Fibroblast of villous mesenchyme (primary cell): ENCODE measurements at places on chromosomes 7 and 10.

DNA sequence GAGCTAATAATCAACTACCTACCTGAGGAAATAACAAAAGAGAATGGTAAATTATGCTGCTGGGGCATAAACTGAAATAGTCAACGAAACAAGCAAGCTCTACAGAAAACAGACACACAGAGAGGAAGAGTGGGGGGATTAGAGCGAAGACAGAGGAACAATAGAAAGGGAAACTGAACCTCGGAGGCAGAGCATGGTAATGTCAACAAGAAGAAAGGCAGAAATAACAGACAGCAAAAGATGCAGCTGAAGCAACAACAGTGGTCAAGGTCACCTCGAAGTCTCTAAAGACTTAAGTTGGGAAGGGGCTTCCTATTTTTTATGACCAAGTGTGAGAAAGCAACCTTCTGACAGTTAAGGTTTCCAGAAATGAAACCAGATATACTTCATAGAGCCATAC lies 177.0 kb downstream of the ZNF438 start:
- DNase-seq = no peak

GRCh38 chr7:51113560-51113959 lies 203.0 kb downstream of the COBL start:
- no peak for DNase-seq

DNA sequence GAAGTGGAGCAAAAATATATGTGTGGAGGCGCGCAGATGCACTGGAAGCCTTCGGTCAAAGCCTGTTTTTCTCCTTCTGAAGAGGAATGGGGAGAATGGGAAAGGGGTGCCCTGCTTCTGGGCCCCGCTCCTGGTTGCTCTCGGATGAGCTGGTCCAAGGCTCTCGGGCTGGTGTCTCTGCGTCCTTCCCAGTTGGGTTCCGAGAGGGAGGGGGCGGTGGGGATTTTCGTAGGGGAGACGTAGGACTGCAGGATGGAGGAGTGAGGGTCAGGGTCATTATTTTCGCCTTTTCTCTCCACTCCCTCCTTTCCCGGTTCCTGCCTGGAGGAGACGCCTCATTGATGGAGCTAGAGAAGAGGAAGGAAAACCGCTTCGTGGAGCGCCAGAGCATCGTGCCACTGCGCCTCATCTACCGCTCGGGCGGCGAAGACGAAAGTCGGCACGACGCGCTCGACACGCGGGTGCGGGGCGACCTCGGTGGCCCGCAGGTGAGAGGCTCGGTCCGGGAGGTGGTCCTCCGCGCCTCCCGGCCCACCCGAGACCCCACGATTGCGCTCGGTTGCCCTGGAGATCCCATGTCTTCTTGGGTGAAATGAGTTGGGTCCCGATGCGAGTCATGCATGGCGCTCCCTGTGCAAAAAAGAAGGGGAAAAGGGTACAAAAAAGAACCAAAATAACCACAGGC lies 790 bp downstream of the ADAM22 start:
- DNase-seq = peak; percentile 14

DNA sequence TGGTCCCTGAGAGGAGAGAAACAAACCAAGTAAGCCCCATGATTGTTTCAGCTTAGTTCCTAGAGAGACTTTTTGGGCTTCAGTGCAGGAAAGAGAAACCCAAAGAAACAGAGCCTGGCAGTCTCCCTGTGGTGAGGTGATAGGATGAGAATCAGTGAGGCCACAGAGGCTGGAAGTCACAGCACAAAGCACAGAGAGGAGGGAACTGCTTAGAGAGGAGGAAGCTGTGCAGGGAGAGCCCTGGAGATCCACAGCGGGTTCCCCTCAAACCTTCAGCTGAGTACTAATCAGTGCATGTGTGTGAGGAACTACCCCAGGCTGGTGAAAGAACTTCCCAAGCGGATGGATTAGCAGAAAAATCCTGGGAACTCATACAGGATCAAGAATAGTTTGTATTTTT lies 27.4 kb upstream of the HECW1 start:
- no peak for DNase-seq

GRCh38 chr10:84583501-84583900 lies 255.1 kb downstream of the CCSER2 start:
- DNase-seq = no peak

DNA sequence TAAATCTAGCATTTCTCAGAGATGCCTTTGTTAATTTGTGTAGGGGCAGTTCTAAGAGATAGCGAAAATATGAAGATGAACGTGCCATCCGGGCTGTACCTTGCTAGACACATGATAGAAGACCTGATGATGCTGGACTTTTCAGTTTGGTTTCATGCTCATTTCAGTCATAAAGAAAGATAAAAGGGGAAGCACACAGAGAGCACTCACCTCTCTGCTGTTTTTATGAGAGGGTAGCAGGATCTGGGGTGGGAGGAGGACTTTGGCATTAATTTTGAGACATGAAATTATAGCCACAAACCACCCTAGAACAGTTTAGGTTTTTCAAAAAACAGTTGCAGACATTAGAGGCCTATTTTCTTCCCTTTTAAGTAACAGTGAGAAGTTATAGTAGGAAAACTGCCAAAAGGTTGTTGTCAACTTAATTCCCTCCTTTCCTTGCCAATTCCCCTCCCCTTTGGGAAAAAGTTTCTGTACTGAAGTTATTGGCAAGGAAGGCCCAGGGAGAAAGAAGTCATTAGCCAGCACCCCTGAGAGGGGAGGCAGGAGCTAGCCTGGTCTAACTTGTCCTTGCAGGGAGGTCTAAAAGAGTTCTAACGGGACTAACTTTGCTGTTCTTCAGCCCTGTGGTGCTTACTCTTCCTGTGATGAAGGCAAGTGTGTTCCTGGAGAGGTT lies 2.6 kb downstream of the ST7 start:
- DNase-seq = peak; percentile 21

DNA sequence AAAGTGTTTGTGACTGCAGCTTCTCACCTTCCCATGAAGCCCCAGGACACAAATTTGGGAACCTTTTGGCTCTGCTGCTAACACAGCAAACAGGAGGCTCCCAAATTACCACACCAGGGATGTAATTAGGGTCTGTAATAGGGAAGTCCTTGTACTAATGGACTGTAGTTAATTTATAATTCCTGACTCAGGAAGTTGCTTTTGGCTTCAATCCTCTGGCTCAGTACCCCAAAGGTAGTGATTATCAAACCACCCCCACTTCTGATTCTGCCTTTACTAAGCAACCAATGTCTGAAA lies 3.8 kb upstream of the MALSU1 start:
- DNase-seq = no peak

DNA sequence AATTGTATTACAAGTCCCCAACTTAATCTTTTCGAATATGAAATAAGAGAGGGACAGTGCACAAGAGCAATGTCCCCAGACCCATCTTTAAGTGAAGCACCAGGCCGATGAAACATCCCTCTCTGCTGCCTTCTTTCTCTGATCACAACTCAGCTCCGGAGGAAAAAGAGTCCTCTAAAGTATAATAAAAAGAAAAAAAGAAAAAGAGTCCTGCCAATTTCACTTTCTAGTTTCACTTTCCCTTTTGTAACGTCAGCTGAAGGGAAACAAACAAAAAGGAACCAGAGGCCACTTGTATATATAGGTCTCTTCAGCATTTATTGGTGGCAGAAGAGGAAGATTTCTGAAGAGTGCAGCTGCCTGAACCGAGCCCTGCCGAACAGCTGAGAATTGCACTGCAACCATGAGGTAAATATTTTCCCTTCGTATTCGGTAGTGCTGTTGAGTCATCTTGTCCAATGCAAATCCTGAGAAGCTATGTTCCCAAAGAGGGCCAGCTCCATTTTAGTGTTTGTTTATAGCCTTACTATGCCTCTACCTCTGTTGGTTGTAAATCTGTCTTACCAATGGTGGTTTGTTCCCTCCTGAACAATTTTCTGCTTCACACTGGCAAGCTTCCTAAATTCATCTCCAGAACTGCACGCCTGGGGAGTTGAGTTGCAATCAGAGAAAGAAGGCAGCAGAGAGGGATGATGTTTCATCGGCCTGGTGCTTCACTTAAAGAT lies at the start of gene IFIT2:
TSS of gene IFIT2 (plus strand) at position 326 of the 725 bp plus-strand sequence. CDS start at position 404, 78 bp downstream.
- peak; percentile 91 for DNase-seq

- DNase-seq = no peak
Observed at GRCh38 chr10:27611744-27612550, 107.8 kb downstream of the RAB18 start.

DNA sequence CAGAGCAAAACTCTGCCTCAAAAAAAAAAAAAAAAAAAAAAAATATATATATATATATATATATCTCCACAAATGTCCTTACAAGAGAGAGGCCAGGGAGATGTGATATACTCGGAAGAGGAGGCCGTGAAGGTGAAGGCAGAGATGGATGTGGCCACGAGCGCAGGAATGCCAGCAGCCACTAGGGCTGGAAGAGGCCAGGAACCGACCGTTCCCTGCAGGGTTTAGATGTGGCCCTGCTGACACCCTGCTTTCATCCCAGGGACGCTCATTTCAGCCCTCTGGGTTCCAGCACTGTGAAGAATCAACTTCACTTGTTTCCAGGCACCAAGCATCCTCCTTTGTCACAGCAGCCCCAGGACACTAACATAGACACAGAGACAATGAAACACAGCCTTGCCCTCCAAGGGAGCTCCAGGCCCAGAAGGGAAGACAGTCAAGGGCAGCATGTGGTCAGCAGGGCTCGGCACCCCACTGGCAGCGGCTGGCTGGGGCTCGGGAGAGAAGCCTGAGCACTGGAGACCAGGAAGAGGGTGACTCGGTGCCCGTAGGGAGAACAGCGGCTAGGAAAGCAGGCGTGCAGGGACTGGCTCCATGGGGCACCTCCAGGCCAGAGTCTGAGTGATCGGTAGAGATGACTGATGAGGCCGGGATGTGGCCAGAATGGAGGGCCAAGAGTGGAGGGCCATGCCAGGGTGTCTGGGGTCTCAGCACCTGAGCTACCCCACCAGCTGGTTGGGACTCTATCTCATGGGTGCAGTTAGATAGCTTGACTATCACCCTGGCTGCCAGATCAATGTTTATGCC lies 7.6 kb downstream of the WDR86 start:
- DNase-seq = no peak

GRCh38 chr7:152571068-152571467 lies 104.9 kb downstream of the XRCC2 start:
- DNase-seq = no peak

DNA sequence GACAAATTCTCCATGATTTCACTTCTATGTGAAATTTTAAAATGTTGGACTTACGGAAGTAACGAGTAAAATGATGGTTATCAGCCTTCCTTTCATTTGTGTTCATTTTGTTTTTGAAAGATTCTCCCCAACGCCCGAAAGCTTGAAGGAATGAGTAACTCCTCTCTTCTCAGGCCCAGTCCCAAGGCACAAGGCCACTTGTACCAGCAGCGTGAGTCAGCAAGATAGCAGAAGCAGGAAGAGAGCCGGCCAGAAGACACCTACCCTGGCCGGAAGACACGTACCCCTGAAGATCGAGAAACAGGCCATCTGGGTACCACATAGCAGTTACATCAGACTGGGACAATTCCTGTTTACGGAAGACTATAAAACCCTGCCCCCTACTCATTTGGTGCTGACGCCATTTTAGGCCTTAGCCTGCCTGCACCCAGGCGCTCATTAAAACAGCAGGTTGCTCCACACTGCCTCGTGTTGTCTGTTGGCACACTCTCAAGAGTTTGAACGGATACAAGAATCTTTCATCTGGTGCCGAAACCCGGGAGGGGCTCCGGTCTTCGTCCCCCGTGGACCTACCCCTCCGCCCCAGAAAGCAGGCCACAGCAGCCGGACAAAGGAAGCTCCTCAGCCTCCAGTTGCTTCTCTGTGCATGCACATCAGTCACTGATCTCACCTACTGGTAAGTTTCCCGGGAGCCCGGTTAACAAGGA lies 60.4 kb downstream of the LRRC17 start:
- no peak for DNase-seq

- no peak for DNase-seq
Observed at GRCh38 chr7:35415411-35415822, 161.5 kb upstream of the TBX20 start.

DNA sequence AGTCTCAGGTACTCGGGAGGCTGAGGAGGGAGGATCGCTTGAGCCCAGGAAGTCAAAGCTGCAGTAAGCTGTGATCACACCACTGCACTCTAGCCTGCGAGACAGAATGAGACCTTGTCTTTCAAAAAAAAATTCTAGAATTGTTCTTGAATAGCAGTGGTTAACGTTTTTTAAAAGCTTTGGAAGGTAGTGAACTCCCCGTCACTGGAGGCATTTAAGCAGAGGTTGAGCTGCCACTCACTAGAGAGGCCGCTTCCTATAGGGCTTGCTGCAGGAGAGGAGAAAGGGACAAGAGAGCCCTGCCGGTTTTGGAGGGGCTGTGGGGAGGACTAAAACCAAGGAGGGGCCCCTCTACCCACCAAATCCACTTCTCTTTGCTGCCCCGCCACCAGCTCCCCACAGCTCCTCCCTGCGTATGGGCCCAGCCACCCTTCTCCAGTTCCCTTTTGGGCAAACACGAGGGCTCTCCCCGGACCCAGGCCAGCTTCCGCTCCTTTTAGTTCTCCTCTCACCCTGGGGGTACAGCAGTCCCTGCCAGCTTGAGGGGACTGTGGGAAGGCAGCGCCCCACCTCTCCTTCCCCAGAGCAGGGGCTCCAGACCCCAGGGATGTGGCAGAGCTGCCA lies 86.9 kb upstream of the GTF2I start:
- no peak for DNase-seq

DNA sequence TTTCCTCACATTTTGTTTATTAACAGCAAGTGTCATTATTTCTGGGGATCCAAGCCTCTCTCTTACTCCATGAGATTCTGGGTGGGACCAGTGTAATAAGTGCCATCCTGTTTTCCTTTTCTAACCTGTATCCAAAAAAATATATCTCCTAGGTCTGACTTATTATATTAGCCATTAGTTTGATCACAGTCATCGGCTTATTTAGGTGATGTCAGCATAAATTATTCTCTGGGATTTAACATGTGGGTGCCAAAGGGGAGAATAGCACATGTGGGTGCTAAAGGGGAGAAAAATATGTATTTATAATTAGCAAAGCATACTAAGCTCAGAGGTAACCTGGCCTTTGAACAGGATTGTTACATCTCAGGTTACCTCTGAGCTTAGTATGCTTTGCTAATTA lies 293.8 kb upstream of the SEMA3D start:
- DNase-seq = no peak

GRCh38 chr10:122699796-122700455 lies at the start of gene C10orf120:
Gene C10orf120, minus strand, starts transcription at chr10:122699846. Its CDS starts 56 bp downstream, at chr10:122699790.
- no peak for DNase-seq

DNA sequence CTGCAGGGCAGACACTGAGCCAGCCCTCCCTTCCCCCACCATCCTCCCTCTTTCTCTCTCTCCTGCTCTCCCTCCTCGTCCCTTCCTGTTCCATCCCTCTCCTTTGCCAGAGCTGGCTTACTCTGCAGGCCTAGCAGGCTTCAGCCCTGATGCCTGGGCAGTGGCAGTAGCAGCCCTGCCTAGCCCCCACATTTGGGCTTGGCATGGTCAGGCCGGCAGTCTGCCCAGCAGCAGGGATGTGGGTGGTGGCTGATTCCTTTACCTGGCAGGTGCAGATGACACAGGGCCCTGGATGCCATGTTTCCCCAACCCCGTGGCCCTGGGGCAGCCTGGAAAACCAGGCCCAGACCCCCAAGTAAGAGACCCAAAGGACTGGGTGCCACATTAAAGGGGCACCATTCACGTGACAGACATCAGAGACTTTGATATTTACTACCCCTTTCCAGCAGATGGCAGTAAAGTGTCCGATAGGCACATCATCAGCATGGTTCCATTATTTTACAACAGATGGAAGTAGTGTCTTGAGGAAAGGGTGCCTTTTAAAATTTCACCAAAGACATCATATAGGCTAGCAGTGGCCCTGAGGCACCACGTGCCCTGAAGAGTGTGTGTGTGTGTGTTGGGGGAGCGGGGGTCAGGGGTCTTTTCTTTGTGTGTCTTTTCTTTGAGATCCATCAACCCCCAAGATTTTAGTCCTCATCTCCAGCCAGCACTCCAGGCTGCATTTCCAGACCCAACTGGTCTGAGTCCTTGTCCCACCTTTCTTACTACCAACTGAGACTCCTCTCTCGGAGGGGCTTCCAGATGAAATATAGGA lies 5.9 kb downstream of the KCP start:
- peak; percentile 63 for DNase-seq
